IPS-NIHi11 (cell line): ENCODE measurements at places on chromosomes 5 and 9.

DNA sequence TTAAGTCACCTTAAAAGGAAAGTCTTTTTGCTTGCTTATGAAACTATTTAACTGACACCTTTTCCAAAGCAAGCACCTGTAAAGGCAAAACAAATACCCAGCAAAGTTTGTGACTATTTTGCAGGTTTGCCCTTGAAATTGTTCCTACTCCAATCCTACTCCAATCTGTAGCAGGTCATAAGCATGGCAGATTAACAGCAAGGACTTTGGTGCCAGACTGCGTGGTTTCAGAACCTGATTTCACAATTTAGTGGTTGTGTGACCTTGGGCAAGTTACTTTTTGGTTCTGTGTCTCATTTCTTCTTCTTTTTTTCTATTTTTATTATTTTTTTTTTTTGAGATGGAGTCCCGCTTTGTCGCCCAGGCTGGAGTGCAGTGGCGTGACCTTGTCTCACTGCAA lies 282.1 kb downstream of the RFX3 start:
- DNase-seq, result no peak

DNA sequence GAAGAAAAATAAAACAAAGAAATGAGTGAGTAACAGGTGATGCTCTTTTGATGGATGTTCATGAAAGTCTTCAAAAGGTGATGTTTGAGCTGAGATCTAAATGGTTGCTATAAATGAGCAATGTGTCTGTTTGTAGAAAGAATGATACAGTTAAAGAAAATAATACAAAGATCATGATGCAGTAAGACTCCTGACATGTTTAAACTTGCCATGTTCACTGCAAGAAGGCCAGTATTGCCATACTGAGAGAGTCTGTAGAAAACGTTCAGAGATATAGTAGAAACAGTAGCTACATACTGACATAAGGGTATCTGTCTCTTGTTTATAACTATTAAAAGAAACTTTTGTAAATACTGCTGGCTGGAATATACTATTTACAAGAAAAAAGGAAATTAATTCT lies 1609.2 kb upstream of the ACO1 start:
- DNase-seq, result no peak

DNA sequence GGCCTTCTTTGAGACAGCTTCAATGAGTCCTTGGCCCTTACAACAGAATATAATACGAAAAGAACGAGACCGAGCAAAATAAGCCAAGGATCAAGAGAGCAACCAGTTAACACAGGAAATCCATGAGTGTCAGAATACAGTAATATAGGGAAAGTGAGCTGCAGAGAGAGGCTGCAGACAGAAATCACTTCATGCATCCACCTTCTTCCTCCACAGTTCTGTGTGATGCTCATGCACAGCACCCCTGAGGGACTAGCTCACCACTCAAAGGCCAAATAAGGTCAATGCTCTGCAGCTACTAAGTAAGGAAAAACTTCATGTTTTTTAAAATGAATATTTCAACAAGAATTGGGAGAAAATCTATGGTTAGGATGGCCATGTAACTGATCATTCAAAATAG lies 257.1 kb downstream of the MCTP1 start:
- DNase-seq, result no peak

DNA sequence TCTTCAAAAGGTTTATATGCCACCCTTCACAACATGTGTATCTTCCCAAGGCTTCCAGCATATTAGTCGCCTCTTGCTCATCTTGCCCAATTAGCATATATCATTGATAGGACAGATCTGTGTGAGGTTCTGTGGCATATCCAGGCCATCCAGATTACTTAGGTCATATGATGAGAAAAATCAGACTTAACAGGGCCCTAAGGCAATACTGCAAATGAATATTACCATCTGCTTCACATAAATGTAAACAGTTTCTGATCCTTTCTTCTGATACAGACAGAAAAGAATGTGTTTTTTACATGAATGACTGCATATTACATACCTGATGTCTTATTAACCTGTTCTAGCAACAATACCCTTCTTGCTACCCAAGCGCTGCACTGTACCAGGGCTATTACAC lies 41.3 kb upstream of the GHR start:
- DNase-seq, result no peak

GRCh38 chr5:34899066-34899465 lies 16.2 kb downstream of the RAD1 start:
- no peak for DNase-seq

DNA sequence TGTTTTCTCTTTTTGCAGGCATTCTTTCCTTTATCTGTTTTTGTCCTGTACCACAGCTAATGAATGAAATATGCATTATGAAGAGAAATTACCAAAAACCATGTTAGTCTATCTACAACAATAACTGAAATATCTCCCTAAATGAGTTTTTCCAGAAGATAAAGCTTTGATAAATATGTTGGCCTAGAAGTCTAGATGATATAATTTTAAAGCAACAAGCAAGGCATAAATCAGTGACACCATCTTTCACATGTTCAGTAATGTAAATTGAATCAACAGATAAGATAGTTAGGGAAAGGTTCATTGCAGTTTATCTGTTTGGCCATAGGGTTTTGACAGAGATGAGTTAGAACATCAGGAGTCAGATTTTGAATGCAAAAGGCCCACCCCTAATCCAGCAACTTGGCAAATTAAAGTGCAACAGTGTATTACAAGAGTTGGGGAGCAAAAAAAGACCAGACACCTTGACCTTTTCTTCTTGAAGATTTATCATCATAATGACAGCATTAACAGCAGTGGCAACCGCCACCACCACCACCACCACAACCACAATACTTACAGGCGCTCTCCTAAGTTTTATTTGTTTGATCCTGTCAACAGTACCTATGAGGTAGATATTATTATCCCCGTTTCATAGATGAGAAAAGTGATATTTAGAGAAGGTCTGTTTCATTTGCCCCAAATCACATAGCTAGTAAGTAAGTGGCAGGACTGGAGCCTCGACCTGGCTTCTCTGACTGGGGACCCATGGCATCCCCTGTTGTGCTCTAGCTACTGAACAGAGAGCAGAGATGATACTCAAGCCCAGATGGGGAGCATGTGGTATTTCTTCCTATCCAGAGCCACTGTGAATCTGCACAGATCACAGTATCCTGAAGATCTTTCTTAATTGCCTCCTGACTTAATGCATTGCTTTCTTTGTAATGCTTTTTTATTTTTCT lies 122.8 kb upstream of the DHFR start:
- DNase-seq, result no peak

DNA sequence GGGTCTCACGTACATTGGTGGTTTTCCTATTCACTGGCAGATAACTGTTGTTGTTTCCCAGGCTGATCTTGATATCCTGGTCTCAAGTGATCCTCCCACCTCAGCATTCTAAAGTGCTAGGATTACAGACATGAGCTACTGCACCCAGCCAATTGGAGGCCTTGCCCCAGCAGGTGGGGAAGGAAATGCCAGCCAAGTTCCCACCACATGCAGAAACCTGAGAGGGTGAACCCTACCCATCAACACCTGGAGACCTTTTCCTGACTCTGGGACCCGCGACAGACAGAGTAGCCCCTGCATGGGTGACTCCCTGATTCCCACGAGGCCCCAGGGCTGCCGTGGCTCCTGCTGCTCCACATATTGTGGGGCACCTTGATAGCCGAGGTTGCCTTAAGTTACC lies 107.7 kb downstream of the GDA start:
- DNase-seq, result no peak

GRCh38 chr5:61637566-61637965 lies 305.5 kb downstream of the ZSWIM6 start:
- no peak for DNase-seq

GRCh38 chr9:131329241-131329641 lies 39.7 kb downstream of the PLPP7 start:
- no peak for DNase-seq

GRCh38 chr5:150144246-150144801 lies 11.3 kb downstream of the PDGFRB start:
- peak; percentile 51 for DNase-seq

DNA sequence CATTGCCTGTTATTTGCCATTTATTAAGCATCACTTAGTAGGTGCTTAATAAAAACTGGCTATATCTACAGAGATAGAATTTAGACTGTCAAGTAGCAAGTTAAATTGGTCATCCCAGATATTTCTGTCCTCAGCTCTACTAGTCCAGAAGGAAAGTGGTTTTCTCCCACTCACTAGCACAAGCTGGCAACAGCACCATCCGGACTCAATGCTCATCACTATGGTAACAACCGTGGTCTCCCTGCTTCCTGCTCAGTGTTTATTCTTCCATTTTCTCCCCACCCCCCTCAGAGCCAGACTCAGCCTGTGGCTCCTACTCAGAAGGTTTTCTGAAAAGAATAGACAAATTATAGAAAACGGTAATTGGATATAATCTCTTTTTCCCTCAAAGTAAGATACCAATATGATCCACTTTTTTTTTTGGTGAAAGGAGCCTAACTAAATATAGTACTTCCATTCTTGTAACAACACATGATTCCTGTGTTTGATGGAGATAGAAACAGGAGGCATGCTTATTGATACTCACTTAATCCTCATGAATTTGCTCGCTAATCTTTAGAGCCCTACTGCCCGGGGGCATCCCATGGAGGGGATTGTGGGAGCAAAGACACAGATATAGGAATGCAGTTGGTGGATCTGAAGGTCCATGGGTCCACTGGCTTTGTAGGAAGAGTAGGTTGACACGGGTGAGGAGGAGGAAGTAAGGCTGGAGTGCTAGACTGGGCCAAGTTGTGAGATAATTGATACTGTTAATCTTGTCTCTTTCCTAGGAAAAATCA lies 191.4 kb downstream of the MAN2A1 start:
- no peak for DNase-seq

GRCh38 chr9:93908591-93909241 lies 46.4 kb downstream of the BARX1 start:
- no peak for DNase-seq
